ENCODE measurements at places on chromosomes 6 and 20.

- DNase-seq = no peak
Measured at GRCh38 chr6:134809130-134809529, 140.8 kb downstream of the ALDH8A1 start.

DNA sequence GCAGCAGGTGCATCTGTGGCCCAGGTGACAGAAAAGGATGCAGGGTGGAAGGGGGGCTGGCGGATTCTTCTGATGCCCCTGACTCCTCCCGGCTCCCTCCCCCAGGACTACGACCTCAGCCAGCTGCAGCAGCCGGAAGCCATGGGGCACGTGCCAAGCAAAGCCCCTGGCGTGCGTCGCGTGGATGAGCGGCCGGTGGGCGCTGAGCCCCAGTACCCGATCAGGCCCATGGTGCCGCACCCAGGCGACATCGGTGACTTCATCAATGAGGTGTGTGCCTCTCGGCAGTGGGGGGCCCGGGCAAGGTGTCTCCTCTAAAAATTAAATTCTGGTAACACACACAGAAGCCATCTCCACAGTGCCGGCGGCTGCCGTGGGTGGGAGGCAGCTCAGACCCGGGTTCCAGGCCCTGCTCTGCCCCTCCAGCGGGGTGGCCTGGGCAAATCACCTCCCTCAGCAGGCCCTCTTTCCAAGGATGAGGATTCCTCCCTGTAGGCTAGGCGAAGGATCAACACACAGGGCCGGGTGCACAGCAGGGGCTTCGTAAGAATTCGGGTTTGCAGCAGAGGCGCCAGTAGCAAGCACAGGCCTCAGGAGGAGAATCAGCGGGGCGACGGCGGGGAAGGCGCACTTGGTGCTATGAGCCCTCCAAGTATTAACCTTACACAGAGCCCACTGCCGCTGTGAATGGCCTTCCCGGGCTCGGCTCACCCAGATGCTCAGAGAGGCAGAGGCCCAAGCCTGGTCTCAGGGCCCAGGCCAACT lies 131.5 kb downstream of the TAF4 start:
- DNase-seq = no peak

- no peak for DNase-seq
Measured at GRCh38 chr6:128521282-128521632, 858 bp upstream of the PTPRK start.

DNA sequence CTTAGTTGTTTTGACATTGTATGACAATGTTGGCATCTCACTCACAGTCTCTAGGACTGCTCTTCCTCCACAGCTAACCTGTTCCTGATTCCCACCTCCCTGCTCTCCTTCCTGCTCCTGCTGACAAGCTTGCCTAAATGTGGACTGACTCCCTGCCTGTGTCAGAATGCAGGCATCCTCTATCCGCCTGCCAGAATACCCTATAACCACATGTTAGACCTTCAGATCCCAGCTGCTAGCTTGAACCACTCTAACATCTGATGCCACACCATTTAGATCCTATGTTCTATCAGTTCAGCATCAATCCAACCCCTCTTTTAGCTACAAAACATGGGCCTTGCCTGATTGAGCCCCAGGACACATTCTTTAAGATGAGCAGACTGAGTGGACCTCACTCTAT lies 12.2 kb downstream of the FILIP1 start:
- no peak for DNase-seq

DNA sequence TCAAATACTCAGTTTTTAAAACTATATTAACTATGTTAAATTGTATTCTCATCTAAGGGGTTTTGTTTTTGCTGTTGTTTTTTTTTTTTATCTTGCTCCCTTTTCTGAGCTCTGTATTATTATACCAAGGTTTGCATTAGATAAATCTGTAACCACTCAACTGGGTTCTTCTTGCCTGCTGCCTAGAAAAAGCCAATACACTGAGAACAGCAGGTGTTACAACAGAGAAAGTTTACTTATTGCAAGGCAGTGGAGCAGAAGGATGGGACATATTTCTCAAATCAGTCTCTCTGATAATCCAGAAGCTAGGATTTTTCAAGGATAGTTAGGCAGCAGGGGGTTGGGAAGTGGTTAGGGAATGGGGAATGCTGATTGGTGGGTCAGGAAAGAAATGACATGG lies 378.8 kb upstream of the PLCB4 start:
- no peak for DNase-seq

GRCh38 chr6:5786969-5787720 lies 219.6 kb downstream of the NRN1 start:
- DNase-seq = no peak

GRCh38 chr20:51193066-51193772 lies 170.3 kb upstream of the KCNG1 start:
- no peak for DNase-seq

DNA sequence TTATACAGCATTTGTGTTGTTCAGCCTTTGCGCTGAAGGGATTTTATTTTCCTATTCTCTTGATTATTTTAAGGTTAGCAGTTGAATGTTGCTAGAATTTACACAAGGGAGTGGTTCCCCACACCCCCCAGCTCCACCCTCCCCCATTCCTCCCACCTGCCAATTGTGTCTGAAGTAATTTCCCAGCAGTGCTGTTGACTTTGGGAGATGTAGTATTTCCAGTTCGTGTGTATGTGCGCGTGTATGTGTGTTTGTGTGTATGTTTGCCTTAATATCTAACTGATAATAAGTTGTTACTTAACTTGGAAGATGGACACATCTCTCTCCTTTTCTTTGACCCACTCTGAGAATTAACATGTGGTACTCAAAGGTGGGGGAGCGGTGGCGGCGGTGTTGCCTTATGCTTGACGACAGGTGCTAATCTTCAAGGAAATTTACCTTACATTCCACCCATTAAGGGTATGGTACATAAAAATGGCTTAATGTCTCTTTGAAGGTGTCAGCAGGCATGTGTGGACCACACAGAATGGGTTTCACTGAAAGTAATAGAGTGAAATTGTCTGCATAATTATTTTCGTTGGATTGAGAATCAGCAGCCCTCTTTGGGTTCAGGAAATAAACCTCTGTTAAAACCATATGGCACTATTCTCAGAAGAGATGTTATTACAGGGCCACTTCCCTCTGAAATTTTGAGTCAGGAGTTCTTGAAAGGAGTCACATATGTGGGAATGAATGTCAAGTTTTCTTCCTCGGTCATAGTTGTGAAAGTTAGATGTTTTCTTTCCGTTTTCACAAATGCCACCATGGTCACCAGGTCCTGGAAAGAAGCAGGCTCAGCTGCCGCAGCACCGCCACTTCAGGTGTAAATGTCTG lies 95.6 kb upstream of the SUPT3H start:
- no peak for DNase-seq

GRCh38 chr20:23659989-23660837 lies 22.5 kb upstream of the CST3 start:
- no peak for DNase-seq

- DNase-seq = no peak
Measured at GRCh38 chr20:24622856-24623255, 153.4 kb downstream of the SYNDIG1 start.

DNA sequence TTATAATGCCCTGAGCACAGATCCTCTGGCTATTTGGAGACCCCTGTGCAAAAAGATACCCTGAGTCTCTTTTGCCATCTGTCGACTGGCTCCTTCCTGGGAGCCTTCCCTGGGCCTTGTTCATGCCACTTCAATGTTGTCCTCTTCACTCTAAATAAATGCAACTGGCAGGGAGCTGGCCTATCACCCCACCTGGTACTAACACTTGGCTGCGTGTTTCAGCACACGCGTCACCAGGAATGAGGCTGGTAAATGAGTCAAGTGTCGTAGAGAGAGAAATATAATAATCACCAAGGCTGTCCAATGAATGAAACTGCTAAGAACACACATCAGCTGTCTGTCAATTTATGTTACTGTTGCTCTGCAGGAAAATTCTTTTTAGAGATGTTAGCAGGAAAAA lies 374.6 kb upstream of the JARID2 start:
- no peak for DNase-seq

DNA sequence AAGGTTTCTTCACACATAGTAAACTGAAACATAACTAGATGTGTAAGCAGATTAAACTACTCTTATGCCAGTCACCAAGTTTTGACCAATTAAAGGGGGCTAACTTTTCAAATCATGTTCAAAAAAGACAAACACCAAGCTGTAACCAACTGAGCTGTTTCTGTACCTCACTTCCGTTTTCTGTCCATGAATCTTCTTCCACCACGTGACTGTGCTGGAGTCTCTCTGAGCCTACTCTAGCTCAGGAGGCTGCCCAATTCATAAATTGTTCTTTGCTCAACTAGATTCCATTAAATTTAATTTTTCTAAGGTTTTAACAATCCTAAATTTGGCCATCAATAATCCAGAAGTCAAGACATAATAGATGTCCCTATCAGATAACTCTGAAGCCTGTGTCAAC lies 229.4 kb downstream of the FNDC1 start:
- no peak for DNase-seq

- DNase-seq = no peak
Measured at GRCh38 chr6:121443971-121444541, 8.6 kb downstream of the GJA1 start.

GRCh38 chr20:34150306-34151000 lies 38.4 kb upstream of the EIF2S2 start:
- DNase-seq = no peak

GRCh38 chr6:148885925-148886845 lies 139.4 kb downstream of the UST start:
- DNase-seq = no peak

- peak; percentile 39 for DNase-seq
Measured at GRCh38 chr6:3850451-3851203, 1.5 kb downstream of the FAM50B start.
